ENCODE measurements at places on chromosomes 1 and 21.
A peak's percentile ranks its signal among the peaks of the same experiment; 100 is the strongest.

- DNase-seq, result peak; percentile 52
Observed at GRCh38 chr1:113930499-113931161, 1.5 kb downstream of the HIPK1 start.

GRCh38 chr1:207031632-207032264, 808 bp downstream of the C1orf116 start:
- DNase-seq, result no peak

DNA sequence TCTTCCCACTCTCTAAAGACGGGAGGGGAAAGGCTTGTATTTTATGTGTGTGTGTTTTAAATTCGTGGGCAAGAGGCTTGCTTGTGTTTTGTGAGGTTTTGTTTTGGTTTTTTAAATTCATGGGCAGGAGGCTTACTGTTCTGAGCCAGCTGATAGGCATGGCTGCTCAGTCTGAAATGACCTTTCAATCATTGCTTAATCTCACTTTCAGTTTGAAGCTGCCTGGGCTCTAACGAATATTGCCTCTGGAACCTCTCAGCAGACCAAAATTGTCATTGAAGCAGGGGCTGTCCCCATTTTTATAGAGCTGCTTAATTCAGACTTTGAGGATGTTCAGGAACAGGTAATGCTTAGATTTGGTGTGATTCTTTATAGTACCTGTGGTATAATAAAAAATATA, 20.3 kb upstream of the TXLNA start:
- DNase-seq, result no peak

GRCh38 chr1:221772117-221772516, 30.2 kb upstream of the DUSP10 start:
- no peak for DNase-seq

DNA sequence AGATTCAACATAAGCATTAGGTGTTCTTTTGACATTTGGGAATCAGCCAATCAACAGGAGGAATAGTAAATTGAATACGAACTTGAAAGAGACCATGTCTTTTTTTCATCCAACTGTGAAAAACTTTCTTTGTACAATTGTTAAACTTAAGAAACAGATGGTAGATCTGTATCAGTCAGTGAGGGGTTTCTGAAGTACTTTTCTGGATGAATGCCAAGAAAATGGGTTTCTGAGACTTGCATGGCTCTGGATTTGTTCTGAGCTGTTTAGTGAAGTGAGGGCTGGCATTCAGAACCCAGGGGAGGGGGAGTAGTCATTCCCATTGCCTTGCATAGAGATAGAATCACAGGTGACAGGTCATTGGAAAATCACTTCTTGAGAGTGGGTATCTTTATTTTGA, 37.4 kb downstream of the PTPRC start:
- no peak for DNase-seq

DNA sequence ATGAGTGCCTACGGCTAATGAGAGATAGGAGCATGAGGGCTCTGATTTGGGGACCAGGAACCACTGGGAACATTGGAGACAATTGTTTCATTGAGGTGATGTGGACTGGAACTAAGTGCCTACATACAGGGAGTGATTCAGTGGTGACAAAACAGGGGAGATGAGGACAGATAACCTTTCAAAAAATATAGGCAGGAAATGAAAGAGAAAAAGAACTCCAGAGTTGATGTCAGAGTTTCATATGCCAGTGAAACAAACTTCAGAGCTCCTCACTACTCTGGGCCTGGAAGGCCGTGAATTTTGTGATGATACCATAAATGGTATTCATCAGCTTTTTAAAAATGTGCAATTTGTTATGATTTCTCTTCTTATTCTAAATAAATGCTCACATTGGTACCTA, 39.3 kb downstream of the FASLG start:
- DNase-seq, result no peak

DNA sequence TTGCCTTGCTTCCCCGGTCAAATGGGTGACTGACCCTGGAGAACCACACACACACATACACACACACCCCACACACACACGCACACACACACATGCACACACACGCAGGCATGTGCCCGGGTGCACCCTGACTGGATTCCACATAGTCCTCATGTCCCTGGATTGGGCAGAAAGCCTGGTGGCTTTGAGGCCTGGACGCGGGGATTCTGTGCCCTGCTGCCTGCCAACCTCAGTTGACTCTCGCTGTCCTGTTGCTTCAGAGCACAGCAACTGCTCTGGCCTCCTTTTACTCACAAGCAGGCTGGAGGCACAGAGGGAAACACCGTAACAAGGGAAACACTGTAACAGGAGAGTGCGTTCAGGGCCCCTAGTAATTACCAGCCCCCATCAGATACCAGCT, 6.4 kb downstream of the RORC start:
- no peak for DNase-seq

GRCh38 chr1:15712168-15712567, 23.9 kb upstream of the SLC25A34 start:
- no peak for DNase-seq

DNA sequence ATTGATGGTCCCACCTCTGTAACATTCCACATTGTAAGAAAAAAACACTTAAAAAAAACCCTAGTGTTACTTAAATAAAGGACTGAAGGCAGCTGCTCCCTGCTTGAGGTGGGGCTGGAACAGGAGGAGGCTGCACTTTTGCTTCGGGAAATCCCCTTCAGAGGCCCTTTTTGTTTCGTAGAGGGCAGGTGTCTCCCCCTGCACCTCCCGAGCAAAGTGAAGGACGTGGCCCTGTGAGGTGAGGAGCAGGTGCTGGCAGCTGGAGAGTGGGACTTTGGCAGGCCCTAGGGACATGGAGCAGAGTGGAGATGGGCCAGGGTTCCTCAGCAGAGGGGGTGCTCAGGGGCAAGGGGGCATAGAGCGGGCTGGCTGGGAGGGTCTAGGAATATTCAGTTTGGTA, 33.4 kb upstream of the WNT4 start:
- no peak for DNase-seq

Measured in EL (cell line).